Fibroblast of skin of scalp (primary cell): ENCODE measurements at places on chromosomes 5 and 9.

DNA sequence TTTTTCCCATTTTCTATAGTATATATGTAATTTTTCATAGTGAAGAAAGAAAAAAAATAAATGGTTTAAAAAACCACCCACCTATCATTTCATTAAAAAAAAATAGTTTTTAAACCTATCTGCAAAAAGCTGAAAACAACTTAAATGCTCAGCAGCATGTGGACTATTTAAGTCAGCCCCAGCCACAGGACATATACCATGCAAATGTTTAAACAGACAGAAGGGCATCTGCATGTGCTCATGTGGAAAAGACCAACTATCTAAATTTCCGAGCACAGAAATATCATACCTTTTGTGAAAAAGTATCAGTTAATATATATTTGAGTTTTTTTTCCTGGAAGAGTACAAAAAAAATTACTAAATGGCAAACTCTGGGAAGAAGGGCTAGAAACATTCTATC is 143.4 kb downstream of the EPB41L4A start:
- DNase-seq, result no peak

DNA sequence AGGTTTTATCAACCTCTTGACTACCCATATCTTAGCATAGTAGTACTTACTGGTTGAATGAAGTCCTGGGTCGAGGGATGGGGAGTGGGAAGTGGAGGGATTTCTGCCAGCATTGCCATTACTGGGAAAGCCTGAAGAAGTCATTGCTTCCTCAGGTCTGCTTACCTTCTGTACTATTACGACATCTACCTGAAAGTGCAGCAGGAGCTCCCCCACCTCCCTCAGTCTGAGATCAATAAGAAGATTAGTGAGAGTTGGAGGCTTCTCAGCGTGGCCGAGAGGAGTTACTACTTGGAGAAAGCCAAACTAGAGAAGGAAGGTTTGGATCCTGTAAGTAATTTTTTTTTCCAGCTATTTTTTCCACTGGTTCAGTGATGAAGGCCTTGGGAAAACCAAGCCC is 5.8 kb downstream of the HMGXB3 start:
- no peak for DNase-seq

DNA sequence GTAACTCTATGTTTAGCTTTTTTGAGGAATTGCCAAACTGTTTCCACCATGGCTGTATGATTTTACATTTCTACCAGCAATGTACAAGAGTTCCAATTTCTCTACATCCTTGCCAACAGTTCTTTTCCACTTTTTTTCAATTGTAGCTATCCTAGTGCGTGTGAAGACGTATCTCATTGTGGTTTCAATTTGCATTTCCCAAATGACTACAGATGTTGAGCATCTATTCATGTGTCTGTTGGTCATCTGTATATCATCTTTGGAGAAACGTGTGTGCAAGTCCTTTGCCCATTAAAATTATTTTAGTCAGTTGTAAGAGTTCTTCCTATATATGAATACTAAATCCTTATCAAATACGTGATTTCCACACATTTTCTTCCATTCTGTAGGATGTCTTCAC is 6.5 kb downstream of the SLC25A48 start:
- no peak for DNase-seq

DNA sequence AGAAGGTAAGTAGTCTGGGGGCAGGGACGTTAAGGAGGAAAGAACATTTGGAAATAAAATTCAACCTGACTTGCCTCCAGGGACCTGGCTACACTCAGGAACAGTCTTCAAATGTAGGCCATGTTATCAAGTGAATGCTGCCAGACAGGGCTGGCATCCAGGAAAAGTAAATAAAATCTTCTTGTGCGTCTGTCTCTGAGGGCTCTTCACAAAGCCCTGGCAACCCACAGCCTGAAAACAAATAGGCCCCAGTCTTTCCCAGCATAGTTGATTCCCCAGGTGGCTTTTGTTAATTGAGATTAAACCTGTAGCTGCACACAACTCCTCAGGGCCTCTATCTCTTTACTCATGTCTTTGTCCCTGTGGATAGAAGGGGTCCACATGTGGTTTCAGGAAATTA is 55.4 kb downstream of the STK32A start:
- no peak for DNase-seq

- DNase-seq, result peak; percentile 58
Observed at GRCh38 chr5:169696621-169697510, 59.8 kb downstream of the DOCK2 start.

DNA sequence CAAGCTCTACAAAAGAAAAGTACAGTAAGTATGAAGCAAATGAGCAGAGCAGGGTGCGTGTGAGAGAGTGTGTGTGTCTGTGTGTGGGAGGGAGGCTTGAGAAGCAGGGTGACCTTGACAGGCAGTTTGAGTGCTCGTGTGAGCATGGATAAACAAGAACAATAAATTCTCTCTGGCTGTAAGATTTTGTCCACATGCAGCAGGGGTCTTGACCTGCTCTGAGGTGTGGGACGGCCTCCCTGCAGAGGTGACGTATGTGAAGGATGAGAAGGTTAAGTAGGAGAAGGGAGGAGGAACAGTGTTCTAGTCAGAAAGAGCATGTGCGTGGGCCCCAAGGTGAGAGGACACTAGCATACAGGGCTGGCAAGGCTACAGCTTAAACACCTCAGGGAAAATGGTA is 49.0 kb downstream of the SPTLC1 start:
- no peak for DNase-seq

GRCh38 chr5:60340965-60341471 is 358.9 kb downstream of the DEPDC1B start:
- no peak for DNase-seq

DNA sequence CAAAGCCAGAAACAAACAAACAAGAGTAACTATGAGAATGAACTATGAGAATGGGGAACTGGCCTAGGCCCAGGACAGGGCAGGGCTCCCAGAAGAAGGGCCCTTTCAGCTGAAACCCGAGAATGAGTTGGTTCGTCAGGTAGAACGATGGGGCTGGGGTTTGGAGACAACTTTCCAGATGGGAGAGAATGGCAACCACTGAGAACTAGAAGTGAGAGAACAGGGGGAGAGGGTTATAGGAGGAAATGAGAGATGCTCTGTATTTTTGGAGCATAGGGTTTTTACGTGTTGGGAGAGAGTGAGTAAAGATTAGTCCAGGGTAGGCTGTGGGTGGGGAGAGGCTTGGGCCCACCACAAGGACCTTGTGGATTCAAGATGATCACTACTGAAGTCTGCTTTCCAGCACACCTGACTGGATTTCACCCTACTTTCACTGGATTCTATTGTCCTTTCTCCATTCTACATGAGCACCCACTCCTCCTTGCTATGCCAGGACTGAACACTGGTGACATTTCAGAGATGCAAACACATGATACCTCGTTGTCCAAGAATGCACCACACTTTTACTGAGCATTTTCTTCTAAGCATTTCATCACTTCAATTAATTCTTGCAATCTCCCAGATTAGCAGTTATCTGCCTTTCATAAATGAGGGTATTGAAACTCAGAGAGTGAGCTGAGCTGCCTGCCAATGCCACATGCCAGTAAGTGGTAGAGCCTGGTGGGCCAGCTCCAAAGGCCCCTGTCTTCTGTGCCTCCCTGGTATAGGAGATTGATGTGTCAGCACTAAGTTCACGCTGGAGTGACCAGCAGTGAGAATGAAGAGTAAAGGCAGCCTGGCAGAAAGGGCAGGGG is 3.2 kb upstream of the TMEM268 start:
- DNase-seq, result no peak

DNA sequence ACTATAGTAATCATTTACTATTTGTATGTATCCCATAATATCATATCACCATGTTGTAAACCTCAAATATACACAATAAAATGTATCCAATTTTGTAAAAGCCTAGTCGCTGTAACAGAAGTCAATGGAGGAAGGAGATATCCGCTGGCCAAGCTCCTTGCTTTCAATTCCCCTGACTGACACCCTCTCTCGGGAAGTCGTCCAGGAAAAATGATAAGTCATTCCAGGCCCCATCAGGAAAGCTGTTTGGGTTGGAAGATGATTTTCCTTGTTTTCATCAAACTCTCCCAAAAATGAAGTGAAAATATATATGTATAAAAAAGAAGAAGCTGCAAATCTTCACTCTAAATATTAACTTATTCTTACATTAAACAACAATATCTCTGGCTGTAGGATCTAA is 52.2 kb upstream of the GABRB2 start:
- DNase-seq, result no peak

- no peak for DNase-seq
Observed at GRCh38 chr9:36566813-36567221, 5.9 kb upstream of the MELK start.
